Daoy (cell line): ENCODE measurements at places on chromosomes 7 and 10. TPM values are rescaled to one million over a fixed set of nuclear protein-coding genes. Genes with fewer than 3 reads are reported as not detected.
A peak's percentile ranks its signal among the peaks of the same experiment; 100 is the strongest.

Gene AKR1D1
- not detected in 2 replicates for total RNA-seq

DNA sequence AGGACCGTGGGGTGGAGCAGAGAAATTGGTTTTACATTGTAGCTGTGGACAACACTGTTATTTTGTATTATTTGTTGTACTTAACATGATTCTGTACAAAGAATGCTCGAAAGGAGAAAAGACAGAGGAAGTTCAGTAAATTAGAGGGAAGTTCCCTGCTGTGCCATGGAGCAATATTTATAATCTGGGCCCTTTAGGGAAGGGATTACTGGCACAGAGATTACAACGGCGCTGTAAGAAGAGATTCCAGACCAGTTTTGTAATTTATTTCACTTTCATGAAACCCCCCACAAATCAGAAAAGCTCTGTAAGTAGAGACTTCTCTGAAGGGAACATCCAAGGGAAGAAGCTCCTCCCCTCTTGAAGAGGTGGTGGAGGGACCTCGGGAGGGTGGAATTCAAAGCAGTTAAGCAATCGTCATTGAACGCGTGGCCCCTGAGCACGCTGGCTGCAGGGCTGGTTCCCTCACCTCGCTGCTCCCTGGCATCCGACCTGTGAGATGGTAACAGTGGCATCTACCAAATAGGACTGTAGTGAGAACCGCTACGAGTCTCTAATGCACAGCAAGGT, 113.5 kb downstream of the KLF6 start:
- DNase-seq, result no peak

- no peak for DNase-seq
Measured at GRCh38 chr10:46544989-46545791, 11.3 kb downstream of the GPRIN2 start.

DNA sequence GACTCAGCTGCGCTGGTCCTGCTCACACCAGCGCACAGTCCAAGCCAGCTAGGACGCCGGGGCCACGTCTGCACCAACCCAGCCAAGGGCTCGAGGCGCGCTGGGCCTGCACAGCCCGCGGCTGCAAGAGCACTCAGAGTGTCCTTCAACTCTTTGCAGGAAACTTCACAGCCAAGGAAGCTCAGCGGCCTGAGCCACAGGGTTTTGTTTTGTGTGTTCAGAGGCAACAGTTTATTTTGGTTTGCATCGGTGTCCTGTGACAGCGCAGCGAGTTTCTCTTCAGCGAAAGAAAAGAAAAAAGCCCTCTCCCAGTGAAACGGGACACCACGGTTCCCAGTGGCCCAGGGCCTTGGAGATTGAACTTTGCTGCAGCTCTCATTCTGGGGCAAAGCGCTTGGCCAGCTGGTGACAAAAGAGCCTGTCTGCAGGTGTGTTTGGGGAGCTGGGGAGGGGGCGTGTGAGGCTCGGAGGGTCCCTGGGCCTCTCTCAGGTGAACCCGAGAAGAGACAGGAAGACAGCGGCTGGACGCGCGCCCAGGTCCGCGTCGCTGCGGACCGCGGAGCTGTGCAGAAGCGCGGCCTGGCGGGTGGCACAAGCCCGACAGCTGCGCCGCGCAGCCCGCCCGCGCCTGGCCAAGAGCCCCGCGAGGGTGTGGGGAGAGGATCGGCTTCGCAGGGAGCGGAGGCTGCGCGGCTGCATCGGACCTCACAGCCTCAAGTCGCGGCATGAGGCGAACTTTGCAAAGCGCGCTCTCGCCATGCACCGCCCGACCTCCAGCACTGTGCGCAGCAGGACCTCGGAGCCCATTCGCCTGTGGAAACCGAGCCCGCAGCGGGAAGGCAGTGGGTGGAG, 922 bp downstream of the CXCL12 start:
- peak; percentile 18 for DNase-seq

DNA sequence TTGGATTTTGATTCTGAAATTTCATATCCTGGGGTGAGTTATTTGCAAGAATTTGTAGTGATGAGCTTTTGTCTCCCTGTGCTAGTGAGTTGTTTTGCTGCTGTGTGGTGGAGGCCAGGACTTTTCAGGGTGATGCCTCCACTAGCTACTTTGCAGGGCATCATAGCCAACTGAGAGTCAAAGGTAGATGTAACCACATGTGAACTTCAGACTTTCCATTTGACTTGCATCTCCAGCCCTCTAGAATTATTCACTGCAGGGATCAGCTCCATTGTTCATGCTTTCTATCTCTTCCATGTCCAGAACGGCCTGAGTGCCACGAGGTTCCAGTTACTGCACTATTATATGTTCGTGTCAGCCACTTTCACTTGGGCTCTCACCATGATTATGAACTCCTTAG, 534.3 kb downstream of the GRM8 start:
- no peak for DNase-seq

- no peak for DNase-seq
Measured at GRCh38 chr10:82861889-82862288, 986.9 kb downstream of the NRG3 start.

Gene PRF1
- not detected in 2 replicates for total RNA-seq

Gene FOXI2
- 0.06 TPM in 1 of 2 replicates, not detected in the other for total RNA-seq

GRCh38 chr10:126099366-126099765, 203.0 kb downstream of the FANK1 start:
- DNase-seq, result no peak

Gene VWDE
- total RNA-seq, result 0.42 and 0.97 TPM in 2 replicates

GRCh38 chr10:77600640-77601039, 37.0 kb downstream of the KCNMA1 start:
- no peak for DNase-seq

DNA sequence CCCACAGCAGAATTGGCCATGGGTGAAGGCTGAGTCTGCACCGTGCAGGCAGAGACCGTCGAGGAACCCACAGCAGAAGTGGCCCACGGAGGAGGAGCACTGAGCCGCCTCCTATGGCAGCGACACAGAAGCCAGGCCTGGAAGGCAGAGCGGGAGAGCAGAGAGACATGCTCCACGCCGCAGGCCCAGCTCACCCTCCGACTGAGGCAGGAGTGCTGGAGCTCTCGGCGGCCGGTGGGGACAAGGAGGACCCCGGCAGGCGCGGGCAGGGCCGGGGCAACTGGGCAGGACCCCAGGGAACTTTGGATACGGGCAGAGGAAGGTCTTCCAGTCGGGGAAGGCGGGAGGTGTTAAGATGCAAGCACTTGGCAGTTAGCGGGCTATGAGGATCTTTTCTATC, 420.4 kb downstream of the DNAJB6 start:
- no peak for DNase-seq

Gene PTPRN2
- 5.5 and 8.3 TPM in 2 replicates for total RNA-seq

- no peak for DNase-seq
Measured at GRCh38 chr10:89362929-89363328, 14.9 kb upstream of the IFIT1B start.

DNA sequence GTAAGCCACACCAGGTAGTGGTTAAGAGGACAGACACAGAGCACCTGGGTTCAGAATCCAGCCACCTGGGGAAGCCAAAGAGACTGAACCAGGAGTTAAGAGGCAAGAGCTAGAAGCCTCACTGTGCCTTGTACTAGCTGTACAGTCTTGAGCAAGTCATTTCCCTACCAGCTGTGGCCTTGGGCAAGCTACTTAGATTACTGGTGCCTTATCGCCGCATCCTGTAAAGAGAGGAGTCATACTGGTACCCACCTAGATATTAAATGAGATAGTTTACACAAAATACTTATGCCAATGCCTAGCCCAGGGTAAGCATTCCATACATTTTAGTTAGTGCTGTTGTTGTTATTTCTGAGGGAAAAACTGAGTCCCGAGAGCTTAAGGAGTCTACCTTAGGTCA, 47.7 kb downstream of the HABP2 start:
- DNase-seq, result no peak

DNA sequence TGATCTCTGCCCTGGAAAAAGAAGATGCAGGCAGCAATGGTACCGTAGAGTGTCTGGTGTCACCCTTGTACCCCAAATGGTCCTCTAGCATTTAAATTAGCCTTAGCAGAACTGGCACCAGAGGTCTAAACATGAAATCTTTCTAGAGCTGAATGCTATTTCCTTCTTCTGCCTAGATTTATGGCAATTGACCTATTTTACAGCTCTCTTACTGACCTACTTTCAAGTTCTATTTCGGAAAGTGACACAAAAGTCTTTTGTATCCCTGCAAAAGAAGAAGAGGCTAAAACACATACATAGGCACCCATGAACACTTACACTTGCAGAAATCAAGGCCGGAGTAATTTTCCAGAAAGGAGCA, 10.1 kb upstream of the ADAM12 start:
- no peak for DNase-seq

DNA sequence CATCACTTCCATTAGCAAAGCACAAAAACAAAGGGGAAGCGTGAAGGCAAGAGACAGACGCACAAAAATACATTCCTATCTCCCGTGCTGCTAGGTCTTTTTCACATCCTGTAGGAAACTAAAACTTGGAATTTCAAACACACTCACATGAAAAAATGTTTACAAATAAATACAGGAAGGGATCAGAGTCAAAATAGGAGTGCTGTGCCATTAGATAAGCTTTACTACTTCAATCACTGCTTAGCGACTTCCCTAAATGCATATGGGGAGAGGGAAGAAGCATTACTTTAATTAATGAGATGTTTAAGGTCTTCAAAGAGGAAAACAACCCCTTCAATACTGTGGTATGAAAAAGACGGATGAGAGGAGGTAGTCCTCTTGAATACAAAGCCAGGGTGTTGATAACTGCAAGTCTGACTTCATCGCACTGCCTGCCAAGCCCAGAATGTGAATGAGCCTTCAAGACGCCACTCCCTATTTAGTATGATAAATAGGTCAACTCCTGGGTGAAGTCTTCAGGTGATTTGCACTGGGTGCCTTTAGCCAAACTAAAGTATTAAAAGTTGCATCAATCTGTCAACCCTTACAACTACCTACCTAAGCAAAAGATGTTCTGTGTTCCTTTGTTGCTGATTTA, 13.9 kb downstream of the PARD3 start:
- DNase-seq, result no peak

DNA sequence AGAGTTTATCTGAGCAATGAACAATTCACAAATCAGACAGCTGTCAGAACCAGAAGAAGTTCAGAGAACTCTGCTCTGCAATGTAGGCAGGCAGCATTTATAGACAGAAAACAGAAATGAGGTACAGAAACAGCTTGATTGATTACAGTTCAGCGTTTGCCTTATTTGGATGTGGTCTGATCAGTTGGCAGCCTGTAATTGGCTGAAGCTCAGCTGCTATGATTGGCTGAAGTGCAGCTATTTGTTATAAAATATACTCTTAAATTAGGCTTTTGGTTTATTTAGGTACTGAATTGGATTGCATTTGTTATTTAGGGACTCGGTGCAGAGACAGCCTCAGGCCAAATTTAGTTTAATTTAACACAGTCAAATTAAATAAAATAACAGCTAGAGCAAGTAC, 85.8 kb upstream of the JAZF1 start:
- no peak for DNase-seq

Gene C10orf90
- 1.4 TPM in 1 of 2 replicates, not detected in the other for total RNA-seq
